ENCODE measurements at places on chromosomes 3 and 15. TPM values are rescaled to one million over a fixed set of nuclear protein-coding genes. Genes with fewer than 3 reads are reported as not detected.
A peak's percentile ranks its signal among the peaks of the same experiment; 100 is the strongest.

LINGO1 gene
- total RNA-seq: 0.78 TPM

CCDC9B gene
- total RNA-seq: 17.1 TPM

LRRC34 gene
- total RNA-seq: 3.4 TPM

DIS3L gene
- total RNA-seq: 17.9 TPM

SHC4 gene
- total RNA-seq: 0.78 TPM

DNA sequence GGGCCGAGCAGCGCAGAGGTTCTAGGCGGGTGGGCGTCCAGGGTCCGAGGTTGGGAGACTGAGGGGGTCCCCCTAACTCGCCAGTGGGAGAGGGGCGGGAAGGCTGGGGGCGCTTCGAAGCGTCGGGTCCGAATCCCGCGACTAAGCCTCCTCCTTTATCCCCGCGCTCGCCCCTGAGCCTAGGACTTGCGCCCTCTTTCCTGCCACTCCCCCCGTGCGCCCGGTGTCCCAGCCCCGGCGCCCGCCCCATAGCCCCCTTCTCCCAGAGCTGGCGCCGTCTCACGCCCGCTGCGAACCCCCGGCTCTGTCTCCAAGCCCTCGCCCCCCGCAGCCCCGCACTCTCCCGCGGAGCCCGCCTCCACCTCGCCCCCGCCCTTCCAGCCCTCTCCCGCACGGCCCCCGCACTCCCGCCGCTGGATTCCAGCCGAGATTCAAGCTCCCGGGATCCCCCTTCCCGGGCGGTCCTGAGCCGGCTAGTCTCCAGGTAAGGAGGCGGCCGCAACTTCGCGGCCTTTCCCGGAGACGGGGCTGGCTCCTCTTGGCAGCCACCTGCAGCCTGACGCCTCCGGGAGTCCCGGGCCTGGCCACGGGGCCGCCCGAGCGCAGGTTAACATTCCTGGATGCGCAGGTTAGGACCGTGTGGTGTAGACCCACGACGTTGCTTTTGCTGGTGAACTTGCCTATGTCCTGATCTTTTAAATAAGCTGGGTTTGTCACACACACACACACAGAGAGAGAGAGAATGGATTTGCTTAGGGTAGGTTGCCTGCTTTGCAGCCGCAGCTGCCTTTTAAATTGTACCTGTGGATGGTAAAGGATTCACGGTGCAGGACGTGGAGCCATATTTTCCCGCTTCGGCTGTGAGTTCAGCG lies 563 bp downstream of the PXYLP1 start:
- no peaks in the 10 kb centered on the region for H3K27me3 ChIP-seq
- DNase-seq: peak; percentile 67
- peak overlapping the region; percentile 74 for H3K27ac ChIP-seq
- peak overlapping the region; percentile 40 for H3K4me3 ChIP-seq
- H3K4me1 ChIP-seq: peaks cover 39% of the 10 kb centered on the region

DNA sequence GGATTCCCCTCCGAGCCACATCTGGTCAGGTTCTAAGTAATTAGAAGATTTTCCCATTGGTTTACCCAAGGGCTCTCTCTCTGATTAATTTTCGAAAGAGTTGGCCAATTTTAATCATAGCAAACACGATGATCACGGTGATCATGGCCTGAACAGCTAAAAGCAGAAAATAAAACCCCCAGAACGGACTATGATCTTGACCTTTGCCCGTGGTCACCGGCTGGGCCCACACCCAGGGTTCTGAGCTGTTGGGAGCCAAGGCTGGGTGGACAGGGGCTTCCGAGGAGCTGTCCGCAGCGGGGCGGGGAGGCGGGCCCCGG lies 2.6 kb downstream of the GP5 start:
- H3K36me3 ChIP-seq: no peaks in the 10 kb centered on the region
- H3K27ac ChIP-seq: no peak overlapping the region
- no peak overlapping the region for H3K4me3 ChIP-seq
- peaks cover 21% of the 10 kb centered on the region for H3K4me1 ChIP-seq
- H3K27me3 ChIP-seq: peaks cover 9% of the 10 kb centered on the region

DNA sequence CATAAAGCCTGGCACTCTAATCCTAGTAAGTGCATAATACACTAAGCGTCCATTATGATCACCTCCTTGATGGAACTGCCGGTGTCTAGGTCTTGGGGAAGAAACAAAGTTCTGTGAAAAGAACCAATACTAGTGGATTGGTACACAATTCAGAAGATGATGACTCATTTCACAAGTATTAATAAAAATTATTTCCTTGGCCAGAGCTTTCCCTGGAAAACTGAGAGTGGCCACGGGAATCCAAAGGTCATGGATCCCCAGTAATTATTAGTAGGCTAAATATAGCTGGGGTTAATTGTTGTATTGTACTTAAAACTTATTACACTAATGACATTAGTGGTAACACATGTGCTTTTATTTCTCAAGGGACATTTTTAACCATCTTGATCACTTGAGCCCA lies 808.0 kb upstream of the NR2F2 start:
- DNase-seq: no peak
- no peak overlapping the region for H3K27ac ChIP-seq
- H3K4me1 ChIP-seq: no peaks in the 10 kb centered on the region
- no peaks in the 10 kb centered on the region for H3K36me3 ChIP-seq

DNA sequence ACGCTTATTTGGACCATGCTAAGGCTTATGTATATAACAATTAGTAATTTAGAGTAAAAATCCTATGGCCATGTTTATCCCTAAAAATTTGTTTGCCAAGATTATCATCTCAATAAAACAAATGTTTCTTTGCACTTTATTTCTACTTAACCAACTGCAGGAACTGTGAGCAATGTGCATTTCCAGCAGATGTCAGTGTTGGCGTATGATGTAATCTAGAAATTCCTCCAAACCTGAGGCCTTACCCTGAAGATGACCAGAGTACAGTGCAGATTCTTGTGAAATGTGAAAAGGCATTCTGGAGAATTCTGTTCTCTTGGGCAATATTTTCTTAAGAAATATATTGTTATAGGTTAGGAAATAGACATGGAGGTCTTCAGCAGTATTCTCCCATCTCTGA lies 205.9 kb downstream of the MBNL1 start:
- no peak overlapping the region for H3K4me3 ChIP-seq
- no peaks in the 10 kb centered on the region for H3K27me3 ChIP-seq
- H3K36me3 ChIP-seq: no peaks in the 10 kb centered on the region
- DNase-seq: no peak

DNA sequence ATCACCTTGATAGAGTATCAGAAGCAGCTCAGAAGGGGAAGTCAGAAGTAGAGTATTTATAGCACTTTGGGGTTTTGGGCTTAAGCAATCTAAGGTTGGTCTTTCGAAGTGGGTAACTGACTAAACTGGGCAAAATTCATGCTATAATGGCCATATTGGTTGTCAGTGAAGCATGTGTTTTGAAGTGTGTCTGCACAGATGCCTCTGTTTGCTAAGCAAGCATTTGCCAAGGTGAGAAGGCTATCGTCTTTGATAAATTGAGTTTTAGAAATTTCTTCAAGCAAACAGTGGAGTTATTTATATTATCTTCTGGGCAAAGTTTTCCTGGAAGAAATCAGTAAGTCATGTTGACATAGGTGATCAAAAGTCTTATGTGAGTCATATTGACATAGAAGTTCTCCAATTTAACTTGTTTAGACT lies 412.8 kb upstream of the TGFBR2 start:
- no peaks in the 10 kb centered on the region for H3K27me3 ChIP-seq
- H3K27ac ChIP-seq: no peak overlapping the region
- no peak overlapping the region for H3K4me3 ChIP-seq
- H3K4me1 ChIP-seq: peaks cover 5% of the 10 kb centered on the region
- no peaks in the 10 kb centered on the region for H3K36me3 ChIP-seq

DNA sequence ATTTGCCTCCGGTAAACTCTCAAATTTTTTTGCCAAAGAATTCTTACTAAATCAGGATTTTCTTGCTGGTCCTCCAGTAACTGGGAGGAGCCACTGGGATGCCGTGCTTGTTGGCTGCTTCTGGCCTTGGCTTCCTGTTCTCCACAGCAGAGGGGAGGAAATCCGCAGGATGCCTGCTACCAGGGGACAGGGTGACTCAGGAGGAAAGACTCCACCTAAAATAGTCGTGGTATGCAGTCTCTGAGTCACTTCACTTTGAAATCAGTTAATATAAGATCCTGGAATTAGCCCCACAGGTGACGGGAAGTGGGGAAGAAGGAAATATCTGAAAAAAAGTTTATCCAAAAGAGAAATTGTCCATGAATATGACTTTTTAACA lies 6.5 kb upstream of the TM4SF18 start:
- no peaks in the 10 kb centered on the region for H3K27me3 ChIP-seq
- peak overlapping the region; percentile 91 for H3K27ac ChIP-seq
- peak; percentile 89 for DNase-seq
- peaks cover 49% of the 10 kb centered on the region for H3K4me1 ChIP-seq
- H3K4me3 ChIP-seq: no peak overlapping the region
- H3K36me3 ChIP-seq: no peaks in the 10 kb centered on the region

GRCh38 chr3:183159333-183159732 lies 3.2 kb downstream of the LAMP3 start:
- no peaks in the 10 kb centered on the region for H3K27me3 ChIP-seq
- H3K36me3 ChIP-seq: no peaks in the 10 kb centered on the region
- H3K4me3 ChIP-seq: no peak overlapping the region
- no peak for DNase-seq
- no peak overlapping the region for H3K27ac ChIP-seq

GRCh38 chr3:167967257-167968036 lies 128.3 kb downstream of the GOLIM4 start:
- DNase-seq: peak; percentile 10
- no peak overlapping the region for H3K27ac ChIP-seq
- H3K36me3 ChIP-seq: no peaks in the 10 kb centered on the region
- no peaks in the 10 kb centered on the region for H3K4me1 ChIP-seq
- no peaks in the 10 kb centered on the region for H3K27me3 ChIP-seq

DNA sequence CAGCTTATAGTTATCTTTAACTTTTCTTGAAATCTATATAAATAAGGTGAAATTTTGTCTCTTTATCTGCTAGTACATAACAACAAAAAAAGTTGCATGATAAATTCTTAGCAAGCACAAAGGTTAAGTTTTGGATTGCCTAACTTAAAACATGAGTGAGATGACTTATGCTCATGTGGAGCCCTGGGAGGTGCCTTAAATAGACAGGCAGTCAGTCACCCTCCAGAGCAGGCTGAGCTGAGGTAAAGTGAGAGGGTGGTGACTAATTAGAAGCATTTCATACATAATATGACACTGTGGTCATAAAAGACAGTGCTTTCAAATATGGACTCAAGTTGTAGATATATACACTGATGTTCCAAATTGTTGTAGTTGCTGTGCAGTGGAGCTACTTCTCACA lies 14.6 kb upstream of the MME start:
- no peaks in the 10 kb centered on the region for H3K4me1 ChIP-seq
- no peaks in the 10 kb centered on the region for H3K27me3 ChIP-seq
- DNase-seq: no peak

DNA sequence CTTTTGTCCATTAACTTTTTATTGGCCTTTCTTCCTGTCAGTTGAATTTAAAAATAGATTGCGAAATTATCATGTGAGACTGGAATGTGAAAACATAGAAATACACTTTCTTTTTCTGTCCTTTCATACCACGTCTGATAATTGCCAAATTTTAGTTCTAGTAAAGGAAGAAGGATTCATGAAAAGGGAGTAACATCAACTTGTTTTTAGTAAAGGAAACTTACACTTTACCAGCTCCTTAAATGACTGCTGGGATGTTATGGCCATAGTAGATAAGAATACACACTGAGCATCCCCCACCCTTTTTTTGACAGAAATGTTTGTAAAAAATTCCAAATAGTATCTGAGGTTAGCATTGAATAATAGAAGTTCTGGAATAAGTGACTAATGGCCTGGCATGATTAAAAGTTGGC lies 137.9 kb downstream of the NEO1 start:
- H3K4me3 ChIP-seq: no peak overlapping the region
- H3K36me3 ChIP-seq: no peaks in the 10 kb centered on the region
- no peak overlapping the region for H3K27ac ChIP-seq

- no peak overlapping the region for H3K4me3 ChIP-seq
- no peaks in the 10 kb centered on the region for H3K27me3 ChIP-seq
- no peaks in the 10 kb centered on the region for H3K36me3 ChIP-seq
- no peak for DNase-seq
- no peaks in the 10 kb centered on the region for H3K4me1 ChIP-seq
Observed at GRCh38 chr15:36130641-36131310, 448.6 kb upstream of the CDIN1 start.

- H3K27ac ChIP-seq: no peak overlapping the region
- H3K27me3 ChIP-seq: no peaks in the 10 kb centered on the region
- H3K36me3 ChIP-seq: no peaks in the 10 kb centered on the region
- no peak for DNase-seq
Observed at GRCh38 chr15:42584031-42584765, 8.8 kb downstream of the STARD9 start.

DNA sequence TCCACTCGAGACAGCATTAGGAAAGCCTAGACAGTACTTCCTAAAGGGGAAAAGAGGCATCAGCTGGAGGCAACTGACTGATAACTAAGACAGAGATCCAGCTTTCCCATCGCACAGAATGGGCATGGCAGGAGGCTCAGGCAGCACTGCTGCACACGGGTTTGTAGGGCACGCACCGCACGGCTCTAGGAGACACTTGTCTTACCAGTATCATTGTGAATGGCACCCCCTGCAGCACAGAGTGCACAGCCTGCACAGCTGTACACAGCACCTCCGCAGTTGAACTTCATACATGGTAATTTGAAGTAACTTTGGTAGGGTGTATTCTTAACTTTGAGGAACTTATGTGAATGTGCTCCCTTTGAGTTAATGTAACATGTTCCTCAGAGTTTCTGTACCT lies 281.6 kb downstream of the PLCL2 start:
- no peaks in the 10 kb centered on the region for H3K4me1 ChIP-seq
- H3K4me3 ChIP-seq: no peak overlapping the region
- H3K27me3 ChIP-seq: no peaks in the 10 kb centered on the region
- DNase-seq: no peak

GRCh38 chr3:177085794-177086193 lies 111.5 kb downstream of the TBL1XR1 start:
- H3K4me3 ChIP-seq: no peak overlapping the region
- no peaks in the 10 kb centered on the region for H3K27me3 ChIP-seq
- no peak overlapping the region for H3K27ac ChIP-seq

GRCh38 chr15:50797926-50798325 lies 32.4 kb upstream of the SPPL2A start:
- H3K27me3 ChIP-seq: no peaks in the 10 kb centered on the region
- peaks cover 24% of the 10 kb centered on the region for H3K4me1 ChIP-seq
- H3K4me3 ChIP-seq: no peak overlapping the region
- no peaks in the 10 kb centered on the region for H3K36me3 ChIP-seq
- DNase-seq: peak; percentile 30

DNA sequence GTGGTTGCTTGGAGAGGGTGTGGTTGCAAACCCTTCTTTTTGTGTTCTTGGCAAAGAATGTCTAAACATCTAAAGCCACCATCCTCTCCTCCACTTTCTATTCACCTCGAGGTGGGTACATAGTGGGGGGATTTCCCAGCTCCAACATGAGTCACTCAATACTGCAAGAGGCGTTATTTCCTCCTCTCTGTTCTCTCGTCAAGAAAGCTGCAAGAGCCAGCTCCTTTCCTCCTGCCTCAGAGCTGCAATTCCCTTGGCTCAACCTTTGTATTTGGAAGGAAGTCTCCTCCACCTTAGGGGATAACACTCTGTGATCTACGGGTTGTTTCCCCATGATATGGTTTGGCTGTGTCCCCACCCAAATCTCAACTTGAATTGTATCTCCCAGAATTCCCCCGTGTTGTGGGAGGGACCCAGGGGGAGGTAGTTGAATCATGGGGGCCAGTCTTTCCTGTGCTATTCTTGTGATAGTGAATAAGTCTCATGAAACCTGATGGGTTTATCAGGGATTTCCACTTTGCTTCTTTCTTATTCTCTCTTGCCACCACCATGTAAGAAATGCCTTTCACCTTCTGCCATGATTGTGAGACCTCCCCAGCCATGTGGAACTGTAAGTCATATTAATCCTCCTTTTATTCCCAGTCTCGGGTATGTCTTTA lies 138.4 kb downstream of the PLCL2 start:
- no peak overlapping the region for H3K27ac ChIP-seq
- H3K4me1 ChIP-seq: peaks cover 5% of the 10 kb centered on the region
- DNase-seq: no peak
- H3K36me3 ChIP-seq: no peaks in the 10 kb centered on the region
- no peaks in the 10 kb centered on the region for H3K27me3 ChIP-seq
- H3K4me3 ChIP-seq: no peak overlapping the region

Data from body of pancreas (tissue), 4 donors.